ENCODE measurements at places on chromosomes 7 and 10.

DNA sequence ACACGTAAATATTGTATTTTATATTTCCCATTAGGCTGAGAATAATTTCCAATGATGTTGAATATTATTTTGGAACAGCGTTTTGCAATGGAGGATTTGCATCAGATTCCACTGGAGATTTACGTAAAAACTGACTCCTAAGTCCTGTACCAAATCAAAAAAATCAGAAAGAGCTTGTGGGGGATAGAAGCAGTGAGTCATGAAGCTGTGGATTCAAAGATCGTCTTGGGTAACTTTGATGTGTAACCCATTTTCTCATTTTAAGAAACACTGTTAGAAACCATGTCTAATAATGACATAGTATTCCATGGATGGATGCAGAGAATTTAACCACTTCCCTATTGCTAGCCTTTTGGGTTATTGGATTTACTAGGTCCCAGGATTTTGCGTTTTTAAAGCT lies 158.6 kb downstream of the INHBA start:
- H3K36me3 ChIP-seq = no peaks in the 10 kb centered on the region
- no peaks in the 10 kb centered on the region for H3K27me3 ChIP-seq
- no peaks in the 10 kb centered on the region for H3K4me1 ChIP-seq
- DNase-seq = no peak
- H3K27ac ChIP-seq = no peak overlapping the region
- H3K4me3 ChIP-seq = no peak overlapping the region

DNA sequence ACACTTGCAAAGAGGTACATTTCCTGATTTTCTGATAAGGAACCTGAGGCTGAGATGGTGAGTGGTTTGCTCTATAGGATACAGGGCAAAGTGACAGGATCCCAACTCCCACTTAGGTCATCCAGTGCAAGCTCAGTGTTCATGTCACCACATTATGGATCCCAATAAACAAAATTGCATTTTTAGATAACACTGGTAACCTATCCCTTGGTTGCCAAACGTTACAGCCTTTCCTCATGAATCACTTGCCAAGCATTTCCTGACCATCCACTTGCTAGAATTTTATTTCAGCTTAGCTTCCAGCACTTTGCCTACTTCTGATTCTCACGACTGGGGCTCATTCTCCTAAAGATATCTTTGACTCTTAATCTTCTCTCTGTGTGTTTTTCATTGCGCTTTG lies 131.4 kb upstream of the ODAD2 start:
- DNase-seq = no peak
- H3K27me3 ChIP-seq = no peaks in the 10 kb centered on the region
- peaks cover 3% of the 10 kb centered on the region for H3K4me1 ChIP-seq
- H3K4me3 ChIP-seq = no peak overlapping the region
- no peak overlapping the region for H3K27ac ChIP-seq
- H3K36me3 ChIP-seq = peaks cover 62% of the 10 kb centered on the region

DNA sequence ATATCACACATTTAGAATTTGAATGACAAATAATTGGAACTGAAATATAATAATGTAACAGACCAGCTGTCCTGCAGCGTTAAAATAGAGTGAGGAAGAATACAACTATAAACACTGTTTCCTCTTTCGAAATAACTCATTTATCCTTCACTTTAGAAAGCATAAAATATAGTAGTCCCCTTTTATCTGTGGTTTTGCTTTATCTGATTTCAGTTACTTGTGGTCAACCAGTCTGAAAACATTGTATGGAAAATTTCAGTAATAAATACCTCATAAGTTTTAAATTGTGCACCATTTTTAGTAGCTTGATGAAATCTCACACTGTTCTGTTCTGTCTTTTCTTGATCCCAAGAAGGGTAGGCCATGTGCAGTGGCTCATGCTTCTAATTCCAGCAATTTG lies 31.7 kb downstream of the POLR1F start:
- H3K4me3 ChIP-seq = no peak overlapping the region
- DNase-seq = no peak
- no peaks in the 10 kb centered on the region for H3K36me3 ChIP-seq
- H3K27ac ChIP-seq = no peak overlapping the region
- no peaks in the 10 kb centered on the region for H3K27me3 ChIP-seq

DNA sequence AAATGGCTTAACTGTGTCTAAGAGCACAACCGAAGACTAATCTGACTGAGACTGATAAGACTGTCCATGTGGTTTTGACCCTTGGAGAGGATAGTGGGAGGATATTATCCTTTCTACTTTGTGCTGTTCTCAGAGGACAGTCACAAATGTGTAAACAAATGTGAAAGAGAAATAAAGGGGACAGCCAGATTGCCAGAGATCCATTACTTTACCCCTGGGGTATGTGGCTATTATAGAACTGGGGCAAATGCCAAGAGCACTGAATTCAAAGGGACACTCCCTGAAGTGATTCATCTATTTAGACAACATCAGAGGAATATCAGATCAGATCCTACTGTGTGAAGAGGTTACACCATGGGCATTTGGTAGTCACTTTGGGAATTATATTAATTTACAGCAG lies 154.7 kb downstream of the RNLS start:
- H3K4me1 ChIP-seq = peaks cover 3% of the 10 kb centered on the region
- H3K27ac ChIP-seq = no peak overlapping the region
- H3K27me3 ChIP-seq = no peaks in the 10 kb centered on the region
- H3K4me3 ChIP-seq = no peak overlapping the region
- no peak for DNase-seq

DNA sequence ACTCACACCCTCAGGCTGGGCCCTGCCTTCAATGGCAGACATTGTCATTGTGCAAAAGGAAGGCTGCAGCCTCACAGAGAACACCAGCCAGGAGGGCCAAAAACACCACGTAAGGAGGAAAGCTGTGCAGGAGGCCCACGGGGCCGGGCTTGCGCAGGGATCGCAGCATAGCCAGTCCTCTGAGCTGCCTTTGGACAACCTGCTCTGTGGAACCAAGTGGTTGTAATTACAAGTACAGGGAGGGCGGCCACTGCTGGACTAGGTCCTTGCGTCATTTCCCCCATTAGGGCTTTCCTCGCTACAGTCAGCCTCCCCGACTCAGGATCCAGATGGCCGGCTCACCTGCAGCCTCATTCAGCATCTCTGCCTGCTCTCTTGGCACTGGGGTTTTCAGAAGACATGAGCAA lies 66.9 kb downstream of the FAM53B start:
- no peaks in the 10 kb centered on the region for H3K27me3 ChIP-seq
- peaks cover 53% of the 10 kb centered on the region for H3K36me3 ChIP-seq
- no peak overlapping the region for H3K4me3 ChIP-seq
- peaks cover 83% of the 10 kb centered on the region for H3K4me1 ChIP-seq
- DNase-seq = no peak

DNA sequence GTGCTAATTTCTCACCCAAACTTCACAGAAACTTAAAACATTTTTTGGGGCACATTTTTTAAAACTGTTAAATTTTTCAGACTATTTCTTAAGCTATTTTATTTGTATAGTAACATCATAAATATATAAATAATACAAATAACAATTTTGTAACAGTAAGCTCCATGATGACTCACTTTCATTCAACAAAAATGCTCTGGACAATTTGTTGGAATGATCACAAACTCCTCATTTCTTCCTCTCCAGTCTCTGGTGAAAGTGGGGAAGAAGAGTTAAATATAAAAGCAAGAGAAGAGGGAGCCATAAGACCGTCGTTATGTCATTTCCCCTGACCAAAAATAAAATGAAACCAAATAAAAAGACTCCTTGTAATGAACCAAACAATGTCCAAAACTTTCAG lies 162.4 kb downstream of the AGMO start:
- no peaks in the 10 kb centered on the region for H3K27me3 ChIP-seq
- no peak overlapping the region for H3K4me3 ChIP-seq
- no peak for DNase-seq
- H3K27ac ChIP-seq = no peak overlapping the region

DNA sequence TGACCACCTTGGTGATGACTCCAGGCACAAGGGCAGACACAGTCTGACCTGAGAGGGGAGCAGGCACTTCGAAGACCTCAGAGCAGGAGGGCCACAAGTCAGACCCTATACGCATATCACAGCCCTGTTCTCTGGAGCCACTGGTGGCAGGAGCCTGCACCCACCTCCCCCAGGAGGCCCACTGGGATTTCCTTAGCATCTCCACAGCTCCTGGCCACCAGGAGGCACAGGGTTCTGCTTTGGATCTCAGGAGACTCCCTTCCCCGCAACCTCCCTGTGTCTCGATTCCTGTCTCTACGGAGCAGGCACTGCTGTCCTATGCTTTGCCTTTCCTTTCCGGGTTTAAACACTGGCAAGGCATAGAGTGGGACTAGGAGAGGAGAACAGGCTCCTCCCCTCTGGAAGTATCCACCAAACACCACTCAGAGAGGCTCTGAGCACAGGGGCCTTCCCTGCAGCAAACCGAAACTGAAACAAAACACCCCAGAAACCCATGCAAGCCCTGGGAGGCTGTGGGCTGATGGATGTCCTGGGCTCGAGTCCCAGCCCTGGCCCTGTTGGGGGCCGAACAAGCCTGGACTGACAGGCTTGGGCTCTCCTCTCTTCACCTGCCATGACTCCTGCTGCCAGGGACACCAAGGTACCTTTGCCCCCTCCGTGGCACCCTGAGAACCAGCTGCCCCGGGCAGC lies 166.3 kb downstream of the NEURL1 start:
- DNase-seq = no peak
- peaks cover 19% of the 10 kb centered on the region for H3K4me1 ChIP-seq
- H3K36me3 ChIP-seq = peaks cover 21% of the 10 kb centered on the region

GRCh38 chr10:74394416-74394969 lies 243.5 kb downstream of the ADK start:
- peaks cover 7% of the 10 kb centered on the region for H3K4me1 ChIP-seq
- no peak overlapping the region for H3K4me3 ChIP-seq
- H3K27ac ChIP-seq = no peak overlapping the region
- peaks cover 55% of the 10 kb centered on the region for H3K36me3 ChIP-seq
- no peaks in the 10 kb centered on the region for H3K27me3 ChIP-seq

DNA sequence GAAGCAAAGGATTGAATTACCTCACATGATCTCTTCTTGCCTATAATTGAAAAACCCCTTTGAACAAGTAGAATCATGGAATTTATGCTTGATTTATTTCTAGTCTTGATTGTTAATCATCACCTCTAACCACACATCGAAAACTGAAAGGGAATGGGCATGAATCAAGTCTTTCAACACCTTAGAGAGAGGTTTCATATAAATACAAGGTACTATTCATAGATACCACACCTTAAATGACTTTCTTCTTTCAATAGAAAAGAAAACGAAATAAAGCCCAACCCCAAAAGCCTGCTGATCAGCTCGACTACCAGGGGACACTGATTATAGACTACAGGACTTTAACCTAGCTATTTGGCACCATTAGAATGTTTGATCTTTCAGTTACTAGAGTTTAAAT lies 128.6 kb upstream of the PTPRZ1 start:
- H3K36me3 ChIP-seq = no peaks in the 10 kb centered on the region
- H3K4me1 ChIP-seq = no peaks in the 10 kb centered on the region
- no peak for DNase-seq
- H3K4me3 ChIP-seq = no peak overlapping the region
- H3K27ac ChIP-seq = no peak overlapping the region
- no peaks in the 10 kb centered on the region for H3K27me3 ChIP-seq

GRCh38 chr7:134890246-134891240 lies 95.8 kb upstream of the AGBL3 start:
- peaks cover 27% of the 10 kb centered on the region for H3K27me3 ChIP-seq
- H3K27ac ChIP-seq = no peak overlapping the region
- no peaks in the 10 kb centered on the region for H3K36me3 ChIP-seq
- no peak overlapping the region for H3K4me3 ChIP-seq
- DNase-seq = no peak

- peaks cover 41% of the 10 kb centered on the region for H3K4me1 ChIP-seq
- H3K36me3 ChIP-seq = no peaks in the 10 kb centered on the region
- no peak for DNase-seq
- no peak overlapping the region for H3K4me3 ChIP-seq
- no peaks in the 10 kb centered on the region for H3K27me3 ChIP-seq
- no peak overlapping the region for H3K27ac ChIP-seq
Measured at GRCh38 chr10:6411436-6411835, 168.6 kb downstream of the PRKCQ start.

DNA sequence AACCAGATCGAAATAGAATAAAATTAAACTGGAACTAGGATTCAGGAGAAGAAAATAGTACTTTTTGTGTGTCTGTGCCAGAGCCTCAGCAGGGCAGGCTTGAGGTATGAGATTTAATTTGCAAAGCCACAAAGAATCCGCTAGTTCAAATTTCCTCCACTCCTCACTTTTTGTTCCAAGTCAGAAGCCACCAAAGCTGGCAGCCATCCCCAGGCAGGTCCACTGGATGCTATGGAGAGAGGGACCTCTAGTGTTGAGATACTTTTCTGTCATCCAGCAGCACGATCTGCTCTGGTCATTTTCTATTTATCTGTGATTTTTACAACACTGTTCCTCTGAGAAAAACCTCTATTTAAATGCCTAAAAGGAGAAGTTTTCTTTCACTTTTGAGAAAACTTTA lies 147.9 kb upstream of the FRMD4A start:
- H3K4me3 ChIP-seq = no peak overlapping the region
- peaks cover 19% of the 10 kb centered on the region for H3K27me3 ChIP-seq
- no peak overlapping the region for H3K27ac ChIP-seq
- H3K36me3 ChIP-seq = no peaks in the 10 kb centered on the region
- no peaks in the 10 kb centered on the region for H3K4me1 ChIP-seq
- DNase-seq = no peak

DNA sequence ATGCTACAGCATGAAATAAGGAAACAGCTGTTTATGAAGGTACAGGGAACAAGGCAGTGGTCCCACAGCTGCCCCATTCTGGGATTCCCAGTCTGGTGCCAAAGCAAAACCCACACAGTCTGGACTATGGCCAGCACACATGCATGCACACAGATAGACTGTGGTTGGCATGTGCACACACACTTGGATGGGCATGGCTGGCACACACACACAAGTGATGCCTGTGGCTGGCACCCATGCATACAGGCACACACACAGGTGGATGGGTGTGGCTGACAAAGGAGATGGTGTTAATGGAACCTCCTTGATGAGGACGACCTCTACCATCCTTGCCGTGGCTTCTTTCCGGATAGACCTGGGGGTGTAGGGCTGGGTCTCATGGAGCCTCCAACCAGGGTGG lies 114.0 kb upstream of the LYZL2 start:
- H3K36me3 ChIP-seq = no peaks in the 10 kb centered on the region
- H3K27me3 ChIP-seq = peaks cover 4% of the 10 kb centered on the region
- no peak for DNase-seq
- H3K27ac ChIP-seq = no peak overlapping the region
- H3K4me3 ChIP-seq = no peak overlapping the region

GRCh38 chr10:86257683-86258082 lies 108.9 kb downstream of the GRID1 start:
- H3K27me3 ChIP-seq = peaks cover 22% of the 10 kb centered on the region
- DNase-seq = no peak
- H3K4me1 ChIP-seq = no peaks in the 10 kb centered on the region
- H3K27ac ChIP-seq = peak overlapping the region; percentile 6

- H3K4me3 ChIP-seq = no peak overlapping the region
- H3K27ac ChIP-seq = no peak overlapping the region
- H3K4me1 ChIP-seq = no peaks in the 10 kb centered on the region
- DNase-seq = no peak
- no peaks in the 10 kb centered on the region for H3K36me3 ChIP-seq
Measured at GRCh38 chr7:13099154-13099795, 411.8 kb downstream of the ARL4A start.
